ENCODE measurements at places on chromosomes 3 and 15.

DNA sequence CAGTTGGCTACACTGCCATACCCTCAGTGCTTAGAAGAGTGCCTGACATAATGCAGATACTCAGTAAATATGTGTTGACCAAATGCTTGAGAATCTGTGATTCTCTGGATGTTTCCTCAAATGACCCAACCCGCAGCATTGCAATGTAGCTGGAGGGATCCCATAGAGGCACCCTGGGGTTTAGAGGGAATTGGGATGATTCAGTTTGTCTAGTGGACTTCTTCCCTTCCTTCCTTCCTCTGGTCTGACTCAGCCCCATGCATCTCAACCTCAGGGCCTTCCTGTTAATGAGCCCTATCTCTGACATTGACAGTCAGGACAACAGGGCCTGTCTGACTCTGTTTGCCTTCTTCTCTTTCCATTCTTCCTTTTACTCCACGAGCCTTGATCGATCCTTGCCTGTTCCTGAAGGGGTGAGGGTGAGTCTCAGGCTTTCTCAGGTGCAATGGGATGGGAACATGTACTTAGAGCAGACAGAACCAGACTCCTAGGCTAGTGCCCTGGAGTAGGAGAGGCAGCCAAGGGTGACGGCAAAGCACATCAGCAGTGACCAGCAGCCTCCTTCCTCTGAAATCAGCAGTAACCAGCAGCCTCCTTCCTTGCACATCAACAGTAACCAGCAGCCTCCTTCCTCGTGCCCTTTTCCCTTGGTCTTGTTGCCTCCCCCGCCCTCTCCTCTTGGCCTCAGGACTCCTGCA, 78.2 kb downstream of the DGKG start:
- no peak for DNase-seq

DNA sequence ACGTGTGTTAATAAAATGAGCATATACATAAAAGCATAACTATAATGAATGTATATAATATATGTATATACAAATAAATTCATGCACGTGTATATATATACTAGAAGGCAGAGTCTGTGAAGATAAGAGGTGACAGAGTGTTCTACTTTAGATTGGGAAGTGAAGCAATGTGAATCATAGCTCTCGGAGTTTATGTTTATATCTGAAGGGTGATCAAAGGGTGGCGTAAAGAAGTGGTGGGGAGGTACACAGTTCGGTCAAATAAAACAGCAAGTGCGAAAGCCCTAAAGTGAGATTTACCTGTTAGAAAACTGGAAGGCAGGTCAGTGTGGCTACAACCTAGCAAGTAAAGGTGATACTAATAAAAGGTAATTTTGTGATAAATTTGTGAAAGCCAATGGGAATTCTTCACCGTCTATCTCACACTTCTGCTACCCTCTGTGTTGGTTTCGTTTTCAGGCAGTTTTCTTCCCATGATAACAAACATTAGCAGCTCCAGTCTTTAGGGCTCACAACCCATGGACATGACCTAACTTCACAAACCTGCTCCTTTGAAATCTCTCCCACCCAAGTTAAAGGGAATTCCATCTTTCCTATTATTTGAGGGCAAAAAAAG, 46.7 kb upstream of the BCHE start:
- DNase-seq: no peak

DNA sequence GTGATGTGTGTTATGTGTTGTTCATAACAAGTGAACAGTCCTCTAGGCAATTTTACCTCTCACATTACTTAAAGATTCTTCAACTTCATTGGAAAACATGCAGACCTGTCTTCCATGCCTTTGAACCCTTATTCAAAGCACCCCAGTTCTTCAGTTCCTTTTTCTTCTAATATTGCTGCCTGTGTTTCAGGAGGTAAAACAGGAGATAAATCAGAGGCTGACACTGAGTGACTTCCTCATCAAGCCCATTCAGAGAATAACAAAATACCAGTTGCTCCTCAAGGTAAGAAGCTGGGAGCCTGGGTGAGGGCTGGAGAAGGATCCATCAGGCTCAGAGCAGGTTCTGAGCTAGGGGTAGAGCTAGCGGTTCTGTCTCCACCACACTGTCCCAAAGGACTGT, 71.1 kb upstream of the UMPS start:
- DNase-seq: no peak

GRCh38 chr3:113658107-113658506, 38.3 kb downstream of the USF3 start:
- DNase-seq: no peak

DNA sequence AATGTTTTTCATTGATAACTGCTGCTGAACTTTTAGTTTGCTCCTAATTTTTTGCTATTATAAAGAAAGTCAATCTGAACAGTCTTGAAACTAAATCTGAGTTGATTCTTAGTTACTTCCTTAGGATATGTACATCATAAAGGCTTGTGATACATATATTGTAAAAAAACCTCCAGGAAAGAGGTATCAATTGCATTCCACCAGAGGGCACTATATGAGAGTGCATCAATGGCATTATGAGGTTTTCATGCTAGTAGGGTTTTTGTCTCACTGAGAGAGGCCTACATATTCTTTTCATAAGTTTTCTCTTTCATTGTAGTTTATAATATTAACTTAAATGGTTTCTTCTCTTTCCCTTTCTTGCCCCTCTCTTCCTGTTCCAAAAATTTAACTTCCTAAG, 46.9 kb downstream of the PIK3R4 start:
- DNase-seq: no peak

- no peak for DNase-seq
These were observed 55.6 kb upstream of the ADGRG7 start for GRCh38 chr3:100553618-100554372.

DNA sequence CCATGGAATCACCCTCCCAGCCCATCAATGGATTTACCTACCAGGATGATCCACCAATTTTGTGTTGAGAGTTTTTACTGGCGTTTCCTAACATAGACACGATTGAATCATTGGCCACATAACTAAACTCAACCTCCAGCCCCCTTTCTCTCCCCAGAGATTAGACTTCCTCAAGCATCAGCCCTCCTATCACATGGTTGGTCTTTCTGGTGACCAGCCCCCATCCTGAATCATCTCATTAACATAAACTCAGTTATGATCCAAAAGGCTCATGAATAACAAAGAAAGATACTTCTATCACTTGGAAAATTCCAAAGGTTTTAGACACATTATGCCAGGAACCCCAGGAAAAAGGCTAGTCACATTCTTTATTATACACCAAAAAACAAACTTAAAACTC, 21.2 kb downstream of the PRKAR2A start:
- no peak for DNase-seq

- no peak for DNase-seq
These were observed 26.9 kb downstream of the STOML1 start for GRCh38 chr15:73965094-73965757.

DNA sequence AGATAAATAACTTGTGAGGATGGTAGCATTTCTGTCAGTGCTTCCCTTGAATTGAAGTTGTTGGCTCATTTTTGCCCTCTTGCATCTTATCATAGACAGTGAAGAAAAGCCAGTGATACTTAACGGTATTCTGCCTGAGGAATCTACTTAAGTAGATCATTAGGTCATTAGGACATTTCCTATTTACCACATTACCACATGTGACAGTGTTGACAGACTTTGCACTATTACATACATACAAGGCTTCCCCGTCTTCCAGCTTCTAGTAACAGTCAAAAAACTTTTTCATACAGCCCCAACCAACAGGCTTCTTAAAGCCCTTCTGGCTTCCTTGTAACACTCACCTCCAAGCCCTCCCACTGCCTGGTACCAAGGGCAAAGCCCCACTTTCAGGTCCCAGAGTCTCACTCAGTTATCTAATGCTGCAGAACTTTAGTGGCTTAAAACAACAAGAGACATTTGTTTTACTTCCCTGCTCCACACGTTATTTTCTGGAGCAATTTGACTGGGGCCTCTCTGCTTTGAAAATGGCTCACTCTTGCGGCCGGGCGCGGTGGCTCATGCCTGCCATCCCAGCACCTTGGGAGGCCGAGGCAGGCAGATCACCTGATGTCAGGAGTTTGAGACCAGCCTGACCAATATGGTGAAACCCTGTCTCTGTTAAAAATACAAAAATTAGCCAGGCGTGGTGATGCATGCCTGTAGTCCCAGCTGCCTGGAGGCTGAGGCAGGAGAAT, 40.0 kb downstream of the ASB7 start:
- DNase-seq: no peak

DNA sequence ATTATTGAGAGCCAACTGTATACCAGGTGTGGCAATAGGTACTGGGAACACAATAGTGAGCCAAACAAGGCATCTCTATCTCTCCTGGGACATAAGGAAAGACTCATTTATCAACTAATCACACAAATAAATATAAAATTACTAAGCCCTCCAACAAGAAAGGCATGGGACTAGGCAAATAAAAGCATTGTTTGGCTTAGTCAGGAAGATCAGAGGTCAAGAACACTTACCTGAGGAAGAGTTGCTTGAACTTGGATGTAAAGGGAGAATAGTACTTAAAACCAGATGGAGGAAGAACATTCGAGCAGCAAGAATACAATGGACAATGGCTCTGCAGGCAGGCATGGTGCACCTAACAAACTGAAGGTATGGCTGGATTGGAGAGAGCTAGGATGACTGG, 300.7 kb downstream of the WDR72 start:
- DNase-seq: no peak

GRCh38 chr3:147200545-147200944, 205.8 kb downstream of the ZIC4 start:
- DNase-seq: no peak

DNA sequence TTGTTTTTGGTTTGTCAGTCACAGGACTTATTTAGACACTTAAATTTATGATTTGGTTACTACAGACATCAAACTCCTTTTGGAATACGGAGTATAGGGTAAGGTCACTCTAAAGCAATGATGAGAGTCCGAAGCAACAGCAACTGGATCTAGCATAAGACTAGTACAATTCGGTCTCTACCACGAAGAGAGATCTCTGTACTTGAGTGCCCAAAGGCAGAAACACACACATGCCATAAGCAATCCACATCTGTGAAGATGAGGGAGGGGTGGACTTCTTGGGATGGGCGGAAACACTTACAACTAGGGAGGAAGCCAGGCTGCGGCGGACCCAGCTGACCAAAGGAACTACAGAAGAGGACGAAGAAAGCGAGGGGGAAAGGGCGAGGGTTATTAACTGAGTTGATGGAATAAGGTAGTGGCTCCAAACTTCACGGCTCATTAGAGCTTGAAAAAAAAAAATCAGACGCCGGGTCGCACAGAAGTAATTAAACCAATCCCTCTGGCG, 595 bp downstream of the DPH6 start:
- DNase-seq: no peak

Data from activated CD8-positive, alpha-beta memory T cell treated with anti-CD3 and anti-CD28 coated beads for 48 hours (primary cell).